Activated CD4-positive, CD25-positive, alpha-beta regulatory T cell treated with anti-CD3 and anti-CD28 coated beads, Interleukin-2, amount 50 U/mL, for 16 hours (primary cell): ENCODE measurements at places on chromosomes 7 and 10.

DNA sequence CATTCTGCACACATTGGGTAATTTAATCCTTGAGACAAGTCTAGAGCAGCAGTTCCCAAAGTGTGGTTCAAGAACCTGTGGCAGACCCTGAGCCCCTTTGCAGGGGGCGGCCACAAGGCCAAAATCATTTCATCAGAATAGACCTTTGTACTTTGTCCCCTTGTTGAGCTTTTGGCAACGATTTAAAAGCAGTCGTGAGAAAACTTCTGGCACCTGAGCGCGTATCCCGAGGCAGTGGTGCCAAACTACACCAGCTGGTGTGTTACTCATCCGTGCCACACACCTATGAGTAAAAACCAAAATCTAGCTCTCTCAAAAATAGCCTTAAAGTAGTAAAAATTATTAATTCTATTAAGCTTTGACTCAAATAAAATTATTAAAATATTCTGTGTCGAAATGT, 306.8 kb downstream of the SDK1 start:
- no peak for DNase-seq

- no peak for DNase-seq
Observed at GRCh38 chr10:97499561-97500296, 1.0 kb downstream of the UBTD1 start.

GRCh38 chr7:140903741-140904480, 20.8 kb downstream of the BRAF start:
- no peak for DNase-seq

GRCh38 chr10:114912470-114912859, 25.5 kb upstream of the TRUB1 start:
- DNase-seq: no peak

GRCh38 chr7:120729245-120729644, 128.7 kb downstream of the TSPAN12 start:
- DNase-seq: no peak

GRCh38 chr10:97321032-97321803, 2.1 kb downstream of the FRAT1 start:
- no peak for DNase-seq

GRCh38 chr10:47115322-47115721, 184.7 kb upstream of the GDF10 start:
- no peak for DNase-seq

- no peak for DNase-seq
Observed at GRCh38 chr7:23524473-23524872, 7.3 kb downstream of the TRA2A start.

DNA sequence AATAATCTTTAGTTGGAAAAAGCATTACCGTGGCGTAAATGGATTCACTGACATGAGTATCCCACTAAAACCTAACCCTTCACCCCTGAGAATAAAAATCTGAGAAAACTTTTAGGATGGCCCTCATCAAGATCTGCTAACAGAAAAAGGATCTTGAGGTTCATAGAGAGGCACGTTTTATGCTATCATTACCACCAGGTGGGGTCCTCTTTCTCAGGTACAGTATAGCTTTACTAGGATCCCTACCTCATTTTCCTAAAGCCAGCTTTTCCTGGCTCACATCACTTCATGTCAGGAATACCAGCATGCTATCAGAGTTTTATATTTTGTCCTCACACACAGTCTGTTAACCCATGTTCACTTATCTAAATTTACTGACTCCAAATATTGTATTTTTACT, 173.7 kb downstream of the POM121L12 start:
- no peak for DNase-seq

- no peak for DNase-seq
Observed at GRCh38 chr10:16016688-16017087, 156.4 kb upstream of the MINDY3 start.

GRCh38 chr10:89591111-89591795, 53.8 kb downstream of the PANK1 start:
- DNase-seq: no peak

- no peak for DNase-seq
Observed at GRCh38 chr10:70920519-70920918, 32.2 kb upstream of the PCBD1 start.

- no peak for DNase-seq
Observed at GRCh38 chr10:117609095-117609795, 66.7 kb downstream of the EMX2 start.

GRCh38 chr7:6385909-6386560, 61.7 kb downstream of the DAGLB start:
- no peak for DNase-seq

DNA sequence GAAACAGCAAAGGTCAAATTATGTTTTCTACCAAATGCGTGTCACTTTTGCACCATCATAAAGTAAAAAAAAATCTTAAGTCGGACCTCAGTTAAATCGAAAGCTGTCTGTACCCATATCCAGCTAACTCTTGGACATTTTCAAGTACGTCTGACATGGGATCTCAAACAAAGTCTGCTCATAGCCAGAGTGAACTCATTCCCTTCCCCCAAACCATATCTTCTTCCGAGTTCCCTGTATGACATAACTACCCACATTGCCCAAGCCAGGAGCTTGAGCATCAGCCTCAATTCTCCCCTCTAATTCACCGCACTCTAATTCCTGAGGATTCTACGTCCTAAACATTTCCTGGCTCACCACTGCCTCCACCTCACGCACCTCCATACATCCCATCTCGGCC, 44.8 kb upstream of the TARP start:
- no peak for DNase-seq

DNA sequence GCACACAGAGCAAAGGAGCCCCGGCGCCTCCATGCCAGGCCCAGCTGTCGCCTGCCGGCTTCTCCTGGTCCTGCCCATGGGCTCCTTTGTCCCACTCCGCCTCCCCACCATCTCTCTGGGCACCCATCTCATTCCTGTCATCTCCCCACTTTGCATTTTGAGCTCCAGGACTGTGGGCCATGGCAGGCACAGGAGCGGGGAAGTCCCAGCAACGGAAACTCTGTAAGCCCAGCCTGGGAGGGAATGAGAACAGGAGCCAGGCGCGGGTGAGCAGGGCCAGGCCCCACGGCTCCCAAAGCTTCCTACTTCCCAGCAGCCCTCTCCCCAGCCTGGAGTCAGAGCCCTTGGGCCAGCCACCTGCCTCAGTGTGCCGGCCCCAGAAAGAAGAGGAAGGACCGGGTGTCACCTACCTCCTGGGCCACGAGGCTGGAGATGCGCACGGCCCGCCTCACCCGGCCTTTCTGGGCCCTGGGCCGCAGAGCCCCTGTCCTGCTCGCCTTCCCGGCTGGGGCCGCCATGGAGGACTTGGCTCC, 23.1 kb downstream of the KCNH2 start:
- DNase-seq: no peak

GRCh38 chr7:66841898-66842297, 79.1 kb upstream of the TMEM248 start:
- no peak for DNase-seq

- no peak for DNase-seq
Observed at GRCh38 chr10:61899069-61899531, 2.4 kb upstream of the ARID5B start.

- no peak for DNase-seq
Observed at GRCh38 chr7:4809091-4809591, 33.7 kb downstream of the AP5Z1 start.

- no peak for DNase-seq
Observed at GRCh38 chr10:49759787-49760551, 2.2 kb downstream of the OGDHL start.

- DNase-seq: no peak
Observed at GRCh38 chr10:119100434-119101238, 3.3 kb upstream of the DENND10 start.

DNA sequence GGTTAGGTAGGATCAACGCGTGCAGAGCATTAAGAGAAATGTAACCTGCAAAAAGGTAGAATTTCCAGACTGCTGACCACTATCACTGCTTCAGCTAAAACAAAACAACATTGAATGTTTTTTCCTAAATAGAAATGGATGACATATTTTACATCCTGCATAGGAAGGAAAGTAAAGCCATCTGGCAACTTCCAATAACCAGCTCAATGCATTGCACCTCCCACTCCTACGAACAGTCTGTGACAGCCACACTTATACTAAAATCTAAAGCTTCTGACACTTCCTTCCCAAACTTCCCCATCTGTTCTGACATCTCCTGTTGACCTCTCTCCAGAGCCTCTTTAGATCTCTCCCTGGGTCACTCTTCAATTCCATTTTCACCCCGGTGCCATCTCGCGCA, 47.1 kb downstream of the NRCAM start:
- DNase-seq: no peak

GRCh38 chr10:43982250-43982649, 333.6 kb upstream of the ZNF32 start:
- no peak for DNase-seq

DNA sequence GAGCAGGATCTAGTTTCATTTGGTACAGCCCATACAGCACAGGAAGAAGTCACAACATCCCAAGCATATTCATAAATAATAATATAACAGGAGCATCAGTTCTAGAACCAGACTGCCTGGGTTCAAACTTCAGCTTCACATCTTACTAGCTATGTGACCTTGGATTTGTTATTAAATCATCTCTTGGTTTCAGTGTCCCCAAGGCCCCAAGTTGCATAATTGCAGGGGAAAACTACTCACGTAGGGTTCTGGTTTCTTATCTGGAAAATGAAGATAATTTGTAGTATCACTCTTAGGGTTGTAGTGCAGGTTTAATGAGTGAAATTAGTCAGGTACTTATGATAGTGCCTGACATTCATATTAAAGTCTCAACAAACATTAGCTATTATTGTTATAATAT, 5.5 kb upstream of the IQUB start:
- DNase-seq: no peak

DNA sequence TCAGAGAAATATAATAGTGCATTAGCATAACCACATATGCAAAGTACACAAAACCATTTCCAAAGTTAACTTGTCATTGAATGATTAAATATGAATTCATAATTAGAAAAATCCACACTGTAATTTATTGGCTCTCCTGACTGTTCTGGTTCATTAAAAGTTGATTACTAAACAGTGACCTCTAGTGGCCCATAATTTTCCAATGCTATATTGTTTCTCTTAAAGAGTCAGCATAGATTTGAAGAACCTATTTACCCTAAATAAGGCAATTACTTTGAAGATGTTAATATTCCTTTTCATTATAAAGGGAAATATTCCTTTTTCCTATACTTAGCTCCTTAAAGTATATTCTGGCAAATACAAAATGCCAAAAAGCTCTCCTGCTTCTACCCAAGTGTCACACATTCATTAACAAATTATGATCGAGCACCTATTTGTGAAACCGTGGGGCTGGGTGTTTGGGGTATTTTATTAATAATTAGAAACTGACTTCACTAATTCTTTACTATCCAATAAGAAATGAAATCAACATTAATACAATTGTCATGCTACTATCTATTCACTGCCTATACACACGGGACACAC, 86.2 kb downstream of the HIBADH start:
- DNase-seq: no peak

GRCh38 chr7:74032191-74032490, 4.2 kb downstream of the ELN start:
- no peak for DNase-seq

DNA sequence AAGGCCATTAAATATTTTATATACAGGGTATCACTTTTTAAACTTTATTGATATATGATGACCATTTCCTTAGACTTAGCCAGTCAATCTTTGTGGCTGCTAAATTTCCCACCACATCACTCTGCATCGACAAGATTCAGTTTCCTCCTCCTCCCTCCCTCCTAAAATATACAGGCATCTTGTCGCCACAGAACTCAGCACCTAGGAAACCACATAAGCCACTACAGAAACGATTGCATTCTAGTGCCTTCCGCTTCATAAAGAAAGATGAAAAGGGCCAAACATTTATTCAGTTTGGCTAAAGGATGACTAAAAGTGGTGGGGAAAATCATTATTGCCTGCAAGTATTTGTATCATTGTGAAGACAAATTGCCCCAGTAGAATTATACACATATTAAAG, 30.7 kb downstream of the ERCC6 start:
- DNase-seq: no peak
